ENCODE measurements at places on chromosomes 5 and 9. TPM values are rescaled to one million over a fixed set of nuclear protein-coding genes. Genes with fewer than 3 reads are reported as not detected.

Gene N4BP3
- total RNA-seq, result 33.4 TPM

Gene ZNF189
- total RNA-seq, result 6.7 TPM

- peaks cover 3% of the 10 kb centered on the region for H3K27me3 ChIP-seq
- peaks cover 9% of the 10 kb centered on the region for H3K4me1 ChIP-seq
- no peak for DNase-seq
- no peak overlapping the region for H3K27ac ChIP-seq
- H3K36me3 ChIP-seq, result no peaks in the 10 kb centered on the region
Observed at GRCh38 chr5:38650946-38651345, 94.5 kb upstream of the LIFR start.

Gene ZDHHC11
- 6.0 TPM for total RNA-seq

Gene ADAMTS6
- total RNA-seq, result 1.1 TPM

Gene TRAF2
- 34.8 TPM for total RNA-seq

Gene RPL35
- total RNA-seq, result 2,341 TPM

Gene PCDHB4
- not detected for total RNA-seq

DNA sequence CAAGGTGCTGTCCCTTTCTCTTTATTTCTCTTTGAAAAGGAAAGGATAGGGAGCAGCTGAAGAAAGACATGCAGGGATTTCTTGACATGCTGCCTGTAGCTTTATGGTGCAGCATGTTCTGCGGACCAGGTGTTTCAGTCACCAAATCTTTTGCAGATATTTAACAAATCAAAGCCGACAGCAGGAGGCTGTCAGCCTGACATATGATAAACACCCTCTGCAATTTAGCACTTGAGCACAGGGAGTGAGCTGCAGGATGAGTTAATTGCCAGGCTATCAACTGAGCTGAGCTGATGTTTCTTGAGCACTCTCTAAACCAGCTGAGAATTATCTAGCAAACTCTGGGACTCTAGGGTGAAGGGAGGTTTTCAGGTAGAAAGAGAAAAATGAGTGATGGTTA lies 212.8 kb upstream of the ATP10B start:
- H3K27ac ChIP-seq, result no peak overlapping the region
- H3K36me3 ChIP-seq, result no peaks in the 10 kb centered on the region
- DNase-seq, result no peak

DNA sequence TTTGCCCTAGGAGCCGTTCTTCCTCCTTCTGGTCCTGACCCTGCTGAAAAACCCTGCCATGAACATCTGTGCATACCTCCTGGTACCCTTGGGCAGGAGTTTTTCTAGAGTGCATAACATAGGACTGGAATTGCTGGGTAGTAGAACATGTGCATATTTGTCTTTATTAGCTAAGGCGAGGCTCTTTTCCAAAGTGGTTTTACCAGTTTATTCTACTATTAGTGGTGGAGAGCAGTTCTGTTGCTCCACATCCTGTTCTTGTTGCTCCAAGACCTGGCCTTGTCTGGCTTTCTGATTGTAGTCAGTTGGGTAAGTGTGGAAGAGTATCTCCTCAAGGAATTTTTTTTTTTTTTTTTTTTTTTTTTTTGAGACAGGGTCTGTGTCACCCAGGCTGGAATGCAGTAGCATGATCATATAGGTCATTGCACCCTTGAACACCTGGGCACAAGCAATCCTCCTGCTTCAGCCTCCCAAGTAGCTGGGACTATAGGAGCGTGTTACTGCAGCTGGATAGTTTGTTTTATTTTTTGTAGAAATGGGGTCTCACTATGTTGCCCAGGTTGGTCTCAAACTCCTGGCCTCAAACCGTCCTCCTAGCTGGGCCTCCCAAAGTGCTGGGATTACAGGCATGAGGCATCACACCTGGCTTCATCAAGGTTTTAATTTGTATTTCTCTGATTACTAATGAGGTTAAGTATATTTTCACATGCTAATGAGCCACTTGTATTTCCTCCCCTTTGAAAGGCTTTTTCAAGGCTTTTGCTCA lies 85.2 kb downstream of the SPRY4 start:
- H3K27ac ChIP-seq, result no peak overlapping the region
- H3K36me3 ChIP-seq, result no peaks in the 10 kb centered on the region
- H3K27me3 ChIP-seq, result peaks cover 4% of the 10 kb centered on the region
- peaks cover 7% of the 10 kb centered on the region for H3K4me1 ChIP-seq
- no peak for DNase-seq

DNA sequence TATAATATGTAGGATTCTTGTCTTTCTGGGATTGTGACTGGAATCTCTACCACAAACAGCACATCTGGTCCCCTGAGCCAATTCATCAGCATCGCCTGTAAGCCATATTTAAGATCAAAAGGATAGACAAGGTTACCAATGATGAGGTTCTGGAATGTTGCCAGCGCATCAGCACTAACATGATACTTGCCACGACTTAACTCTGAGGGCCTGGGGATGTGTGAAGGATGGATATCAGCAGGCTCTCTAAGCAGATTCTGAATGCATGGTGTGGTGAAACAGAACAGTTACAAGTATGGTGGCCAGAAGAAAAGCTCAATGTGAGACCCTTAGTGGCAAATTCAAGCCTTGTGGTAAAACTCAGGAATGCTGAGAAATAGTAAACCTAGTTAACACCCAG lies 143.0 kb downstream of the XRCC4 start:
- H3K27me3 ChIP-seq, result no peaks in the 10 kb centered on the region
- H3K4me1 ChIP-seq, result no peaks in the 10 kb centered on the region
- H3K36me3 ChIP-seq, result peaks cover 2% of the 10 kb centered on the region
- H3K27ac ChIP-seq, result no peak overlapping the region
- no peak overlapping the region for H3K4me3 ChIP-seq
- DNase-seq, result no peak

- no peak for DNase-seq
- no peak overlapping the region for H3K27ac ChIP-seq
- H3K4me1 ChIP-seq, result peaks cover 19% of the 10 kb centered on the region
- H3K36me3 ChIP-seq, result peaks cover 9% of the 10 kb centered on the region
- H3K27me3 ChIP-seq, result peaks cover 18% of the 10 kb centered on the region
Observed at GRCh38 chr5:73388740-73389139, 59.8 kb downstream of the FOXD1 start.

Data from activated CD8-positive, alpha-beta T cell treated with anti-CD3 and anti-CD28 coated beads for 36 hours (primary cell).